Stimulated activated CD8-positive, alpha-beta memory T cell treated with anti-CD3 and anti-CD28 coated beads, Interleukin-7, amount 100 ng/mL, for 4 hours (primary cell): ENCODE measurements at places on chromosomes 6 and 20.

GRCh38 chr6:168211681-168212080 is 107.9 kb downstream of the DACT2 start:
- no peak for DNase-seq

GRCh38 chr20:22339091-22339881 is 245.1 kb downstream of the FOXA2 start:
- no peak for DNase-seq

DNA sequence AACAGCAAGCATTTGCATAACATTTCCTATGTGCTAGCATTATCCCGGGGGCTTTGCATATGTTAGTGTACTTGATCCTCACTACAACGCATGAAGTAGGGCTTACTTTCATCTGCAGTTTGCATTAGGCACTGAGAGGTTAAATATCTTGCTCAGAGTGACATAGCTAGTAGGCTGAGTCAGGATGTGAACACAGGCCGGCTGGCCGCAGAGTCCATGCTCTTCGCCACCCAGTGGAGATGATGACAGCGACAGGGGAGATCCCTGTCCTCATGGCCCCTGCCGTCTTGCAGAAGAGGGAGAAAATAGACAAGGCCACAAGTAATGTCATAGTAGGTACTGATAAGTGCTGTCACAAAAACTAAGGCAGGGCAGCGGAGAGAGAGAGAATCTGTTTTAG is 46.9 kb downstream of the LYRM4 start:
- DNase-seq: no peak

DNA sequence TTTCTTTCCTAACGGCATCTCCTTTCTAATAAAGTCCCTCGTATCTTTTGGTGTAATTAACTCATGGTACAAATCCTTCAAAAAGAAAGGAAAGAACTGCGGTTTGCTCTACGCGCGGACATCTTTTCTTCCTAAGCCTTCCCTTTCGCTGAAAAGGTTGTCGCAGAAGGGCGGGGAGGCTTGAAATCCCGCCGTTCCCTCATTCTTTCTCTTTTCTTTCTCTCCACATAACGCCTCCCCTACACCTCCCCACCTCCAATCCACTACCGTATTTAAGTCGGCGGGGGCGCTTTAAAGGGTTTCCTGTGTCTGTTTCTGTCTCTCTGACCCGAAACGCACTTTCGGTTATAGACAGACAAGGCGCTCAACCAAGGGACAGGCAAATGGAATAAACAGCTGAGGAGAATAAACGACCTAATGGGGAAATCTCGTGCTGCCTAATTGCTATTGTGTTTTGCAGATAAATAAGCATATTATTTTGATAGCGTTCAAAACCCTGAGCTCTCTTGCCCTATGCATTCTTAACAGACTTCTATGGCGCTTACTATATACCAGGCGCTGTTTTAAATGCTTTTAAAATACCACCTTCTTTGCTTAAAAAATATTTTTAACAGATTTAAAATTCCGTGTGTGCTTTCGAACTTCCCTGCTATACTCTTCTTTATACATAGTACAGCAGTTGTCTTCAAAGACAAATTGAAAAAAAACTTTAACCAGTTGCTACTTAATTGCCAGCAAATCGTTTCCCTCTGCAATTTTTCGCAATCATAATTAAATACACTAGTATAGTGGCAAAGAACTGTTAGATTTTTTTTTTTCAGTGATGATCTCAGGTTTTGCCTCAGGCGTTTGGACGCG is 2.5 kb upstream of the HEY2 start:
- DNase-seq: peak; percentile 57

DNA sequence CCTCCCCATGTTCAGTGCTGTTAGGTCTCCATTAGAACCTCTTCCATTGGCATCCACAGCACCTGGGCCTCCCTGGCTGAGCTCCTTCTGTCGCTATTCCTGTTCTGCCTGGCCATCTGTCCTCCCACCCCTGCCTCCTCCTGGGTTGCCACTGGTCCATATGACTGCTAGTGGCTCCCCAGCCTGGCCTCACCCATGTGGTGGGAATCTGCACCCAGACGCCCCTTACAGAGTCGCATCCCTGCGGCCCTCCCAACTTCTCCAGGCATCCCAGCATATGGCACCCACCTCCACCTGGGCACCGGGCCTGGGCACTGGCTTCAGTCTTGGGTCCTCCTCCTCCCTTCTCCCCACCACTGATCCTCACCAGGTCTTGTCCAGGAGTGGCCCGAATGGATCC is 7.7 kb downstream of the CDC25B start:
- DNase-seq: no peak
